ENCODE measurements at places on chromosomes 16 and 17.

GRCh38 chr17:69733171-69734012, 318.9 kb downstream of the MAP2K6 start:
- no peak for DNase-seq

GRCh38 chr16:27217256-27217655, 13.9 kb downstream of the KDM8 start:
- DNase-seq, result peak; percentile 36

DNA sequence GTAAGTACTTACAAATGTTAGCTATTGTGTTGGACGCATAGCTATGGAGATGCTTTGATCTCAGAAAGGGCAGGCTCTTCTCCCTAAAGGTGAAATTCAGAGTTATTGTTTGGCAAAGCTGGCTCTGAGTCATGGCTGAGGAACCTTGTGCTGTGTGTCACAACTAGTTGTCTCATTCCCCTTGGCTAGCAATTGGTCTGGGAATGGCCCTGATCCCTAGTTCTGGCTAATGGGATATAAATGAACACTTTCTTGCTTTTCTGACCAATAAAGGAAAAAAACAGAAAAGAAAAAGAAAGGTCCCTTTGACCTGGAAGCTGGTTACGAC, 210.6 kb downstream of the MAP2K4 start:
- DNase-seq, result no peak

- DNase-seq, result no peak
Observed at GRCh38 chr16:56426585-56426984, 1.2 kb upstream of the AMFR start.

- no peak for DNase-seq
Observed at GRCh38 chr17:44916781-44917241, 1.5 kb upstream of the GFAP start.

DNA sequence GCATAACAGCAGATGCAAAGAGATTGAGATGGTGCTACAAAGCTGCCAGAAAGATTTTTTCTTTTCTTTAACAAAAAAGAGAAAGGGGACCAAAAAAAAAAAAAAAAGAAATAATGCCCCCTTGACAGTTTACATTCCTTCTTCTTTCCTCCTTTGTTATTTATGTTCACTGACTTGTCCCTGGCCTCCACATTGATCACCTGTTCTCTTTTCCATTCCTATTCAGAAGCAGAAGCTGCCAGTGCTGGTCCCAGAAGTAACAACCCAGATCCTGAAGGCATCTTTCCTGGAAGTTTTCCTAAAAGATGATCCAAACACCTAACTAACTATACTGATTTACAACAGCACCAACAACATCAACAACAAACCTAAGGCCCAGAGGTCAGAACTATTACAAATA, 728.1 kb downstream of the KCNJ2 start:
- no peak for DNase-seq

Data from astrocyte of the cerebellum (primary cell).